ENCODE measurements at places on chromosomes 13 and 19. TPM values are rescaled to one million over a fixed set of nuclear protein-coding genes. Genes with fewer than 3 reads are reported as not detected.

The F10 gene
- total RNA-seq = 0.12 TPM

The MPV17L2 gene
- total RNA-seq = 70.9 TPM

The SLC6A16 gene
- 0.29 TPM for total RNA-seq

The SERP2 gene
- 2.7 TPM for total RNA-seq

The MCEMP1 gene
- total RNA-seq = not detected

The RCBTB1 gene
- total RNA-seq = 16.6 TPM

The USPL1 gene
- total RNA-seq = 13.2 TPM

The GJB6 gene
- total RNA-seq = 0.29 TPM

The CD33 gene
- not detected for total RNA-seq

The SLITRK6 gene
- total RNA-seq = not detected

The U2AF1L4 gene
- total RNA-seq = 5.9 TPM

The PDE4C gene
- not detected for total RNA-seq

The PPFIA3 gene
- total RNA-seq = 3.3 TPM

The OBI1 gene
- total RNA-seq = 15.3 TPM

The RGCC gene
- 8.4 TPM for total RNA-seq

The NRTN gene
- 0.94 TPM for total RNA-seq

The ZNF682 gene
- 2.8 TPM for total RNA-seq

The RTBDN gene
- total RNA-seq = not detected

The SAMD1 gene
- 53.6 TPM for total RNA-seq

The SSC5D gene
- total RNA-seq = not detected

The CDX2 gene
- not detected for total RNA-seq

The PCDH9 gene
- 0.40 TPM for total RNA-seq

The RFPL4A gene
- total RNA-seq = not detected

The ZNF470 gene
- total RNA-seq = 1.2 TPM

The PSPC1 gene
- 89.6 TPM for total RNA-seq

The COX7A1 gene
- not detected for total RNA-seq

The PPM1N gene
- total RNA-seq = 0.17 TPM

The LACC1 gene
- 8.3 TPM for total RNA-seq

The NDUFA11 gene
- total RNA-seq = 246 TPM

The PTGER1 gene
- total RNA-seq = 4.5 TPM

The PPP1R13L gene
- 16.8 TPM for total RNA-seq

The HSD17B14 gene
- total RNA-seq = 2.2 TPM

The MAST3 gene
- total RNA-seq = 1.7 TPM

The CAMSAP3 gene
- 12.4 TPM for total RNA-seq

The TDRD12 gene
- total RNA-seq = 0.29 TPM

The CLEC11A gene
- 2.8 TPM for total RNA-seq

The RASIP1 gene
- 6.9 TPM for total RNA-seq

The CD70 gene
- 9.7 TPM for total RNA-seq

The PRR12 gene
- 6.7 TPM for total RNA-seq

The KLK15 gene
- total RNA-seq = not detected

The ITGBL1 gene
- total RNA-seq = 0.94 TPM

The MEF2B gene
- total RNA-seq = not detected

The MEDAG gene
- 0.17 TPM for total RNA-seq

The PRX gene
- 0.80 TPM for total RNA-seq

The TBC1D4 gene
- 12.3 TPM for total RNA-seq

The ADM5 gene
- 1.9 TPM for total RNA-seq

The ZNF417 gene
- 4.4 TPM for total RNA-seq

The NCCRP1 gene
- 9.9 TPM for total RNA-seq

Data from epithelial cell of proximal tubule (primary cell).